ENCODE measurements at places on chromosomes 6 and 20.

GRCh38 chr6:158283304-158283980 is 28.8 kb upstream of the TULP4 start:
- DNase-seq: no peak

DNA sequence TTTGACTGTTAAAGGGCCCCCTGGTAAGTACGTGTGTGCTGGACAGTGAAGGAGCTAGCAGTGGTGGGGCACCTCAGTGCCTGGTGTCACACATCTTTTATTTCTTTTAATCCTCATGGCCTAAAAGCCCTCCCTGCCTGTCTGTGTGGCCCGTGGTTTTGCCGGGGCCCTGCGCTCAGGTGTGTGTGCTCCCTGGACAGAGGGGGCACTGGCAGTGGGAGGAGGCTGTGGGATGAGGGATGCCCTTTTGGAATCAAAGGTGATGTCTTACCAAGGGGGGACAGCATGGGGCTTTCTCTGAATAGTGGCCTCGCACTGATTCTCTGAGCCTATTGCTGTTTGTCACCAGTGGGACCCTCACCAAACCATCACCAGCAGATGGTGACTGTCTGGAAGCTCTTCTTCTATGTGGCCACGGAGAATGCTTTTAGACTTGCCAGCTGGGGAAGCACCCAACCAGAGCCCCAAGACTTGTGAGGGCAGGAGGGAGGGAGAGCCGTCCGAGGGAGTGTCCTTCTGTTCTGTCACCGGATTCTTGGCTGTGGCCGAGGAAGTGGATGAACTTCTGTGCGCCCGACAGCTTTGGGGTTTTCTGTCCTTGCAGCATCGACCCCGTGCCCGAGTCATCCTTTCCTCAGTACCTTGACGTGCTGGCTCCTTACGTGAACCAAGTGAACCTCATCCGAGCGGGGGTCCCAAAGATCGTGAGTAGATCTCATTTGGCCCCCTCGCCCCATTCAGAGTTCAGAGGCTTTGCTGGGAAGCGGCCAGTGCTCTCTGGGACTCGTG is 18.1 kb downstream of the PNLDC1 start:
- DNase-seq: no peak

- no peak for DNase-seq
Observed at GRCh38 chr20:52311209-52311794, 119.7 kb upstream of the ZFP64 start.

- no peak for DNase-seq
Observed at GRCh38 chr6:146876271-146877151, 277.7 kb downstream of the ADGB start.

DNA sequence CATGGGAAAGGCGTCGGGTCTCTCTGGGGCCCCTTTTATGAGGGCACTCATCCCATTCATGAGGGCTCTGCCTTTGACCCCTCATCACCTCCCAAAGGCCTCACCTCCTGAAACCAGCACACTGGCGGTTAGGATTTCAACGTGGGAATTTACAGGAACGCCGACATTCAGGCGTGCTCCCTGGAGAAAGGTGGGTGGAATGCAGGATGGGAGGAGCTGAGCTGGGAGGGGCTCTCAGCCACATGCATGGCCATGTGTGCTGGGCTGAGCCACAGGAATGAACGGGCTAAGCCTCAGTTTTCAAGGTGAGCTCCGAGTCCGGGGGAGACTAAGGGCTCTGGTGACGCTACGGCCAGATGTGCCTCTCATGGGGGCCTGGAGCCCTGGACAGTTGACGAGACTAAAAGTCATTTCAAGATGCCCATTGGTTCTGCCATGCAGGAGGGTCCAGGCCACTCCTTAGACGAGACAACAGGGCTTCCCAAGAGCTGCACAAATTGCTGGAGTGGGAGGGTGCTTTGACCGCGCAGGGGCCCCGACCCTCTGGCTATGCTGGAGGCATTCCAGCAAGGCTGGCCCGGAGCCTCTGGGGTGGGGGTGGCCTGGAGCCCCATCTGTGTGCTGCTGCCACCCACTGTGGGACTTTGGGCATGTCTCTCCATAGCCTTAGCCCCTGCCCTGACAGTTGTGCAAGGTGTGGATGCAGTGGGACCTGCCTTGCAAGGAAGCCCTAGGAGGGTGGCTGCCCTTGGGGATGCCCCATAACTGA is 3.8 kb upstream of the ARFGAP1 start:
- DNase-seq: no peak

DNA sequence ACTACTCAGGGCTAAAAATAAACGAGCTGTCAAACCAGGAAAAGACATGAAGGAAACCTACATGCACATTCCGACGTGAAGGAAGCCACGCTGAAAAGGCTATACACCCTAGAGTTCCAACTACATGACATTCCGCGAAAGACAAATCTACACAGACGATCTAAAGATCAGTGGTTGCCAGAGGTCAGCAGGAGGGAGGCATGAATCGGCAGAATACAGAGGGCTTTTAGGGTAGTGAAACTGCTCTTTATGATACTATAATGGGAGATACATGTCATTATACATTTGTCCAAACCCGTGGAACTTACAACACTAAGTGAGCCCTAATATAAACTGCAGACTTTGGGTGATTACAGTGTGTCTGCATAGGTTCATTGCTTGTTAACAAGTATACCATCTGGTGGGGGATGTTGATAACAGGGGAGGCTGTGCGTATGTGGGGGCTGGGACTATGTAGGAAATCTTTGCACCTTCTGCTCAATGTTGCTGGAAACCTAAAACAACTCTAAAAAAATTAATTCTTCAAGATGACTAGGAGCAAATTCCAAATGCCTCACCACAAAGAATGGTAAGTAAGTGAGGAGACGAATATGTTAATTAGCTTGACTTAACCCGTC is 132.2 kb upstream of the CDH4 start:
- DNase-seq: no peak

GRCh38 chr6:132505158-132505557 is 7.8 kb downstream of the STX7 start:
- DNase-seq: no peak

GRCh38 chr6:151553416-151554165 is 59.8 kb downstream of the CCDC170 start:
- DNase-seq: no peak

- no peak for DNase-seq
Observed at GRCh38 chr6:3359101-3359752, 97.6 kb downstream of the SLC22A23 start.

- DNase-seq: no peak
Observed at GRCh38 chr20:23299673-23300050, 50.9 kb upstream of the NXT1 start.

GRCh38 chr20:23690581-23690980 is 1.7 kb upstream of the CST4 start:
- DNase-seq: no peak

Measured in activated CD4-positive, alpha-beta T cell treated with anti-CD3 and anti-CD28 coated beads, Interleukin-2, amount 50 U/mL, for 1 hour (primary cell).